T-helper 9 cell (primary cell): ENCODE measurements at places on chromosomes 7 and 10.

DNA sequence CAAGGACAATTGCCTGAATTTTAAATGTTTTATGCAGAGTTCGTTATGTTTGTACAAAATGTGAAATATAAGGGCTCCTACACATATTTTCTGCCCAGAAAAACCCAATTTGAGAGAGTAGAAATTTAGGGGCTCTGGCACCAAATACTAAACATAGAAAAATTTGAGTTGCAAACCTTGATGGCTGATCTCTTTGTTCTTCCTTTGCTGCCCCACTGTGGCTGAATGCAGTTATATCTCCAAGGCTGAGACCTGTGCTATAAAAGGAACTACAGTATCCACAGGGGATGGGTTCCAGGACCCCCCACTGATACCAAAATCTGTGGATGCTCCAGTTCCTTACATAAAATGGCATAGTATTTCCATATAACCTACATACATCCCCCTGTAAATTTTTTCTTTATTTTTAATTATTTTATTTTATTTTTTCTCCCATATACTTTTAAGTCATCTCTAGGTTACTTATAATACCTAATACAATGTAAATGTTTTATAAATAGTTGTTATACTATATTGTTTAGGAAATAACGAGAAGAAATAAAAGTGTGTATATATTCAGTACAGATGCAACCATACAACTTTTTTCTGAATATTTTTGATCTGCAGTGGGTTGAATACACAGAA lies 22.5 kb downstream of the CFAP43 start:
- DNase-seq, result peak; percentile 11

- DNase-seq, result no peak
Observed at GRCh38 chr10:24177636-24178035, 31.3 kb upstream of the KIAA1217 start.

DNA sequence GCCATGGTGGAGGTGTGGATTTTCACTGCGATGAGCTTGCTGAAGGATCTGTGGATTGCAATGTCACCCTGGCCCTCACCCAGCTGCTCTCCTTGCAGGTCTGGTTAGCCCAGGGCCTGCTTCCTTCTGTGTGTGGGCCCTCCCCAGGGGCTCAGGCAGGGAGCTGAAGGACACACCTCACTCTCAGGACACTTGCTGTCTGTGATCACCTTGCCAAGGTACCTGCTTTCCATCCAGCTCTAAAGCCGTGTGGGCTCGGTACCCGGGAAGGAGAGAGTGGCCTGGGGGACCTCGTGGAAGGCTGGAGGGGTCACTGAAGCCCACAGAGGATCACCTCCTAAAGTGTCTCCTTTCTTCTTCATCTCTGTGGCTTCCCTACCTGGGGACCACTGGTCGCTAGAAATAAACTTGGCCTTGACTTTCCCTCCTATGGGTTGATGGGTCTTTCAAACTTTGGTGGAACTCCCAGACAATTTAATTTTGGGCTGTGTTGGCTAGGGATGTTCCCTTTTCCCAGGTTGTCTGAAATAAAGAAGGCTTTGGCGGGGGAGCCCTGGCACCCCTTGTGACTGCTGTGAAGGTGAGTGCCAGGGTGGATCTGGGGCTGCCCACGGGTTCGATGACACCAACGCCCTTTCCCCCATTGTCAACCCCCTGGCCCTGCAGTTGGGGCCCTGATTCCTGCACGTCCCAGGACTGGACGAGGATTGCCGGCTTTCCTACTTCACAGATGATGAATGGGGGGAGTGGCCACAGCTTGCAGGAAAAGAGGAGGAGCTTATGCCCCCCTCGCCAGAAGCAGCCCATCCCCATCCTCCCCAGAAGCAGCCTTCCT lies 331.0 kb downstream of the ADARB2 start:
- DNase-seq, result no peak

GRCh38 chr7:117531595-117532244 lies 51.9 kb downstream of the CFTR start:
- no peak for DNase-seq

- DNase-seq, result no peak
Observed at GRCh38 chr10:91200314-91201212, 19.9 kb upstream of the PCGF5 start.

DNA sequence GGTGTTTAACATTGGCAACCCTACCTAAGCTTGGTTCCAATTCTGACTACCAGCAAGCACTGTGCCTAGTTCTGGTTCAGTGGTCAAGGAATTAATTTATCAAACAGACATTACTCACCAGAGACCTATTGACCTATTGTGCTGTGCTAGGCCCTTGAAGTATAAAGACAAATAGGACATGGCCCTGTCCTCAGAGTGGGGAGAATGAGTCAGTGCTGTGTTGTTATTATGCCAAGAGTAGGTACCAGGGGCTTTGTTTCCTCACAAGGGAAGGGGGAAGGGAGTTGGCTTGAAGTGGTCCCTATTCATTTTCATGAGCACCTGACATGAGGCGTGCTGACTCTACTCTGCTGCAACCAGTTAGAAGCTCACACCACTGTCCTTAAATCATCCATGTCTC lies 62.6 kb upstream of the PLPP4 start:
- no peak for DNase-seq

GRCh38 chr10:30505543-30506298 lies 71.7 kb downstream of the MAP3K8 start:
- no peak for DNase-seq

DNA sequence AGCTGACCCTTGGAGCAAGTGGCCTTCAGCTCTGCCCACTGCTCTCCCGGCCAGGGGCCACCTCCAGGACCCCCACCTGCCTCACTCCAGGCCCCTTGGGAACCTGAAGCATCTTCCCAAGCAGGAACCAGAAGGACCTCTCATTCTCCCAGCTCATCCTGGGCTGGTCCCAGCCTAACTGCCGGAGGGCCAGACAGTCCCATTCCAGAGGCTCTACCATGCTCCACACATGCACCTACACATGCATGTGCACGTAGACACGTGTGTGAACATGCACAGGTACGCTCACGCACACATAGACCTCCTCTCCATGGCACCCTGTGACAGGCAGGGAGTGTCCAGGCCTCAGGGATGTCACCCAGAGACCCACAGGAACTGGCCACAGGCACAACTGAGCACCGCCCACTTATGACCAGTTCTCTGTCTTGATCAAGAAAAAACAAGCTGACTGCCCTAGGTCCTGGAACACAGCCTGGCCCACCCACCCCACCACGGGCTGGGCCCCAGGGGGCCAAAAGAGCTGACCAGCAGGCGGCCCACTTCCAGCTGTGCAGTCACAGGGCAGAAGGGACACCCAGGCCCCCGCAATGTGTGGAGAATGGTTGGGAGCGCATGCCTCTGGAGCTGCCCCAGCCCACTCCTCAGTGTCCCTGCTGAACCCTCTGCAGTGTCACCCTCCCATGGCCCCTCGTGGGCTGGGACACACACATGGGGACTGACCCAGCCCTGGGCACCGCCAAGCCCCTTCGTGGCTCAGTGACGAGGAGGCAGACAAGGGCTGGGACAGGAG lies 43.4 kb downstream of the CAMK2B start:
- no peak for DNase-seq

- DNase-seq, result no peak
Observed at GRCh38 chr10:83343676-83344075, 795.6 kb upstream of the GHITM start.

DNA sequence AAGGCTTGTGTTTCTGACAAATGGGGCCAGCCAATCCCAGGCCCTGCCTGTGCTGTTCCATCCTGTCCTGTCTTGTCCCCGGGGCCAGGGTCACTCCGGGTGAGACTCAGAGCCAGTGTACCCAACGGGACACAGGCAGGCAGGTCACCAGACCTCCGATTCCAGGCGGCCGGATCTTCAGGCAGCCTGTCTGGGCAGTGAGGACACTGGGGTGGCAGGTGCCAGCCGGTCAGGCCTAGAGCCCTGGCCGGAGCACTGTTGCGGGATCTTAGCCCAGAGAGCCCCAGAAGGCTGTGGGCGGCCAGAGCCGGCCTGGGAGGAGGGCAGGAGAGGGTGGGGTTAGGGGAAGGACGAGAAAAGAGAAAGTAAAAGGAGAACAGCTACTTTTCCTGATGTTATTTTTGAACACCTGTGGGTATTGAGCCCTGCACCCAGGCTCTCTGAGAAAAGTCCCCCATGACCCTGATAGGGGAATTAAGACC lies 134.3 kb upstream of the TNRC18 start:
- DNase-seq, result no peak

GRCh38 chr10:60835049-60835448 lies 56.8 kb downstream of the CDK1 start:
- DNase-seq, result no peak

DNA sequence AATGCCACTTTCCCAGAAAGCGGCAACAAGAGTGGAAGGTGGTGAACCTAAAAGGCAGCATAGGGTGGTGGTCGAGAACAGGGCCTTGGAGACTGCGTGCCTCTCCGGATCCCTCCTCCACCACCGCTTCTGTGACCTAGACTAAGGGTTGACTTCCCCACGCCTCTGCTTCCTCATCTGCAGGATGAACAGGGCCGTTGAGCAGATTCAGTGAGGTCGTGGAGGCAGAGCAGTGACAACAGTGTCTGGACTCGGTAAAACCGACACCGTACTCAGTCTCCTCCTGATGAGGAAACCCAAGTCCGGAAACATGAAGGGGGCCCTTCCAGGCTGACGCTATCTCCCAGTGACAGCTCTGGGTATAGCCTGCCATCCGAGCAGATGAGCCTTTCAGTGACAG lies 162.6 kb downstream of the CELF2 start:
- DNase-seq, result peak; percentile 64

DNA sequence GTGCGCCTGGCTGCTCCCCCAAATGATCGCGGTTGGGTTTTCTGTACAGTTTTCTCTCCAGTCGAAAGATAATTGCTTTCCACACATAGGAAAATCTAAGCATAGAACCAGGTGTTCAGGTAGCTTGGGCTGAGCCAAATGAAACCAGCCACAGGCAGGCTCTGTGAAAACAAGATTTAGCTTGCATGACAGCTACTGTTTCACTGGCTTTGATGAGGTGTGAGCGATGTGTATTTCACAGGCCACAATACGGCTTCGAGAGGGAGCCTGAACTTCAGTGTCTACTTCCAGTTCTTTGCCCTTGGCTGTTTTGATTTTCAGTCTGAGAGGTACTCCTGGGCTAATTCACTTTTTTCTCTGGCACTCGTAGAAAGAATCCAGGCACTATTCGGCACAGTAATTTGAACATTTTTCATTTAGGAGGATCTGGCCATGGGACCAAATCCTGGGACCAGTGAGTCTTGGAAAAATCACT lies 110.5 kb downstream of the JCAD start:
- DNase-seq, result no peak

DNA sequence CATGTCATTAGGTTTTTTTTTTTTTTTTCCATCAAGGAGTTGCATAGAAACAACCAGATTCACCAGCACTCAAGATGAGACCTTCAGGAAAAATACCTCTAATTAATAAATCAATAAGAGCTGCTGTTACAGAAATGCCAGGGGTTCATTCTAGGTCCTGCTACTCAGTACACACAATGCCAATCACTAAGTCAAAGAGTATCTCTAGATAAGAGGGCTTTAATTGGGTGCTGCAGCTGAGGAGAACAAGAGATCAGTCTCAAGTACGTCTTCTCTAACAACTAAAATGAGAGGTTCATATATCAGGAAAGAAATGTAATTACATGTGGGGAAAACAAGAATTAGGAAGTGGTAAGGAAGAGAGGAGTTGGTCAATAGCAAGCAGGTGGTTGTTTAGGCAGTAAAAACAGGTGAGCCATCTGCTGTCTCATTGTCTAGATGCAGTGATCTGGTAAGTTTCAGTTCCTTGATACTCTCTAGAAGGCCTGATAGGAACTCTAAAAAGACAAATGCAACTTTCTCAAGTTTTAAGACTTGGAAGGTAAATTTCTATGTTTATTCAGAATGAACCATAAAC lies 272.9 kb upstream of the ZWINT start:
- no peak for DNase-seq

GRCh38 chr7:87213811-87214210 lies 5.7 kb downstream of the TMEM243 start:
- DNase-seq, result no peak

- DNase-seq, result no peak
Observed at GRCh38 chr10:43076311-43076875, 476 bp upstream of the RET start.

DNA sequence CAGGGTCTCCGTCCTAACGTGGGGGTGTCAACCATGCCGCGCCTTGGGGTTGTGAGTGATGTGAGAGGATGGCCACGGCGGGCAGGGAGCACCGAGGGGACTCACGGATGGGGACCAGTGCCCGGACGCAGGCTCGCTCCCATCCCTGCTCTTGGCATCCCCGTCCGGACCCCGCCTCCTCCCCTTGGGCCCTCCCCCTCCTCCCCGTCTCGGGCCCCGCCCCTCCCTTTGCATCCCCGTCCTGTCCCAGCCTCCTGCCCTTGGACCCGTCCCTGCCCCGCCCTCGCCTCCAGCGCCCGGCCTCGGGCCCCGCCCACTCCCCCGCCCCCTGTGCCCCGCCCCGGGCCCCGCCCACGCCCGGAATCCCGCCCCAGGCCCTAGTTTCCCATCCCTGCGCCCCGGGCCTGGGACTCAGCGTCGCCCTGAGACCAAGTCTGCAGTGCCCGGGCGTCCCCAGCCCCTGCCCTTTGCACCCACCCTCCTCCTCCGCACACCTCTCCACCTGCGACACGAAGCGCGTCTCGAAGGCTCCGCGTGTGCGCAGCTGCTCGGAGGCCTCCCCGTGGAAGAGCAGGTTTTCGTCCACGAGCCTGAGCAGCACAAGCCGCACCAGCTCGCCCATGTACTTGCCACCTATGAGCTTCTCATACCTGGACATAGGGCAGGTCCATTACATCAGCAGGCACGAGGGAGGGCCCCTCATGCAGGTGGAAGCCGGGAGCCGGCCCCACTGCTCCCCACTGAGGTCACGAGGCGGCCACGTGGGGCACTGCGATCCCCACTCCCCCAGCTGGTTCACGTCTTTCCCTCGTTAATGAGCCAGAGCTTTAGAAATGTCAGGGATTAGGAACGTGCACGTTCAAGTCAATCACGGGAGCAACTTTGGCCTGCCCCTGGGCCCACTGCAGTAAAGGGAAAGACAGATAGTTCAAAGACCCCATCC lies 5.1 kb upstream of the MYL7 start:
- DNase-seq, result peak; percentile 57

DNA sequence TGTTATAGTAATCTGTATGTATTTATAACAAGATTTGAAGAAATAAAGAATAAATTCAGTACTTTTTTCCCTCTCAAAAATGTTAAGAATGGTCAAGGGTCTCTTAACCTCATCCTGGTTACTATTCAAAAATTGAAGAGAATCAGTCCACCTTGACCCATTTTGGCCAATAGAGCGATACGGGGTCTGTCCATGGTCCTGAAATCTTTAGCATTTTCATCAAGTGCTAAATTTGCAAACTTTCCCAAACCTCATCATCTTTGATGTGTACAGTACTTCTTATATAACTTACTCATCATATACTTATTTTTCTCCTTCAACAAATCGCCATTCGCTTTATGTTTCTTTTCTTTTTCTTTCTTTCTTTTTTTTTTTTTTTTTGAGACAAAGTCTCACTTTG lies 23.6 kb downstream of the TMEM178B start:
- DNase-seq, result no peak

GRCh38 chr10:114100848-114101741 lies 57.4 kb downstream of the ADRB1 start:
- DNase-seq, result no peak

GRCh38 chr10:71694567-71694968 lies 25.0 kb downstream of the C10orf105 start:
- no peak for DNase-seq

GRCh38 chr7:2231992-2232765 lies 566 bp downstream of the MAD1L1 start:
- DNase-seq, result peak; percentile 16

GRCh38 chr10:86048973-86049372 lies 317.6 kb downstream of the GRID1 start:
- DNase-seq, result no peak
